ENCODE measurements at places on chromosomes 13 and 19.
A peak's percentile ranks its signal among the peaks of the same experiment; 100 is the strongest.

DNA sequence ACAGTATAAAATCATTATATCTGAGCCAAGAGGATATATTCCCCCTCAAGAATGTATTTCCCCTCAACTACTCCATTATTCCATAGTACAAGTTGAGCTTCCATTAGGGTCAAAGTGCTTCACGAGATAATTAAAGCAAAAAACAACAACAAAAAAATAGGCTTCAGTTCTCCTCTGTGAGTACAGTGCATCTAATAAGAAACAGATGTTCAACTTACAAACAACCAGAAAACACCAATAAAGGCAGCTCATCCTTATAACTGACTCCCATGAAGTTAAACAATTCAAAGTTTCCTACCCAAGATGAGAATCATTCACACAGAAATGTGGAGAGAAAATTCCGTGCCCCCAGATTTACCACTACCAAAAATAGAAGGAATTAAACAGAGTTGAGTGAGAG is 854.4 kb downstream of the PCDH9 start:
- DNase-seq, result no peak

- DNase-seq, result no peak
These were observed 4.7 kb upstream of the SLC5A5 start for GRCh38 chr19:17866964-17867486.

GRCh38 chr13:76314495-76314894 is 571.7 kb downstream of the KCTD12 start:
- no peak for DNase-seq

DNA sequence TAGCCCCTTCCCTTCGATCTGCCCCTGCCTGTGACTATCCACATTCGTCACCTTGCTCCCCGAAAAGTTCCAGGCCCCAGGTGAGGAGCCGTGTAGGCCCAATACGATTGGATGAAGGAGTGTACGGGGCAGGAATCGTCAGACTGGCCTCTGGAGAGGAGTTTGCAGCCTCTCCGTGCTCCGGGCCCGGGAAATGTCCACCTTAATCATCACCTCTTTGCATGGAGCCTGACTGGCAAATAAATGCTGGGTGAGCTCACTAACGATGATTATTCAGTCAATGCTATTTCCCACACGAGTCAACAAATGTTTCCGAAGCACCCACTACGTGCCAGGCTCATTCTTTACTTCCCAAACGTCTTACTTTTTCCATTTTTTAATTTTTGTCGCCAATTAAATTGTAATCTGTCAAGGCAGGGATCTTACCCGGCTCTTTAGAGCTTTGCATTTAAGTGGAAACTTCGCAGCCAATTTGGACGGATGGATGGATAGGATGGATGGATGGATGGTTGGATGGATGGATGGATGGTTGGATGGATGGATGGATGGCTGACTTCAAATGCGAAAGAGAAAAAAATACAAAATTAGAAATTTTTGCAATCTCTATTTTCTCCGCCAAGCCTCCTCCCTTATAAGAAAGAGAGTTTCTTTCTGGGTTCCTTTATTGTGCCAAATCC is 45.8 kb downstream of the TGDS start:
- no peak for DNase-seq

DNA sequence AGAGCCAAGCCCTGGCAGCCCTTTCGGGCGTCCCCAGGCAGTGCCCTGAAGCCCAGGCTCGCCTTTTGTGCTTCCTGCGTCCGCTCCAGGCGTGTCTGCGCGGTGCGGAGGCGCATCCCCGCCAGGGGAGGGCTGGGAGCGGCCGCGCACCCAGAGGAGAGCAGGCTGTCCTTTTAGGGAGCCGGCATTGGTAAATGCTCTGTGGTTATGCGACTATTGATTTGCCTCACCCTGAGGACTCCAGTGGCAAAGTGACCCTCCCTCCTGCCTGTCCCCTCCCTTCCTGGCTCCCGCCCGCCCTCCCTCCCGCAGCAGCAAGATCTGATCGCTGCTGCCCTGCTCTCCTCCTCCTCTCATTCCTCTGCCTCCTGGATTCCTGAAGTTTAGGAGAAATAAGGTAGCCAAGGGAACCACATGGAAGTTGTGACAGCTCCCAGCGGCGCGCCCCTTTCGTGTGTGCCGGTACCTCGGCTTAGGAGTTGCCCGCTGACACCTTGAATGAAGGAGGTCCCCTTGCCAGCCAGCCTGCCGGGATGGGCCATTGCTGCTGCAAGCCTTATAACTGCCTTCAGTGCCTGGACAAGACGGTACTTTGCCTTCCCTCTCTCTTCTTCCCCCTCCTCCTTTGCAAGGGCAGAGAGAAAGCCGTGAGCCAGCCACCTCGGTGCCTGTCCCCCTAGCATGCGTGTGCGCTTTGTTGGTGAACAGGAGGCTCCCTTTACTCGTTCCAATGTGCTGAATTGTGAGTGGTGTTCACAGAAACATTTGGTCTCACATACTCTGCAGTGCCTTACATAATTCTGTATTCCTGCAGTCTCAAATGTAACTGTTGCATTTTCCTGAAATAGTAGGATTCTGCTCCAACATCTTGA is 166.9 kb downstream of the SLC7A1 start:
- DNase-seq, result no peak

- no peak for DNase-seq
These were observed 1815.9 kb downstream of the PCDH9 start for GRCh38 chr13:65414187-65414586.

- no peak for DNase-seq
These were observed 30.3 kb downstream of the AP1M1 start for GRCh38 chr19:16227837-16228636.

- no peak for DNase-seq
These were observed 199.6 kb upstream of the IRS2 start for GRCh38 chr13:109985871-109986450.

GRCh38 chr13:44101347-44102083 is 221.8 kb downstream of the LACC1 start:
- no peak for DNase-seq

DNA sequence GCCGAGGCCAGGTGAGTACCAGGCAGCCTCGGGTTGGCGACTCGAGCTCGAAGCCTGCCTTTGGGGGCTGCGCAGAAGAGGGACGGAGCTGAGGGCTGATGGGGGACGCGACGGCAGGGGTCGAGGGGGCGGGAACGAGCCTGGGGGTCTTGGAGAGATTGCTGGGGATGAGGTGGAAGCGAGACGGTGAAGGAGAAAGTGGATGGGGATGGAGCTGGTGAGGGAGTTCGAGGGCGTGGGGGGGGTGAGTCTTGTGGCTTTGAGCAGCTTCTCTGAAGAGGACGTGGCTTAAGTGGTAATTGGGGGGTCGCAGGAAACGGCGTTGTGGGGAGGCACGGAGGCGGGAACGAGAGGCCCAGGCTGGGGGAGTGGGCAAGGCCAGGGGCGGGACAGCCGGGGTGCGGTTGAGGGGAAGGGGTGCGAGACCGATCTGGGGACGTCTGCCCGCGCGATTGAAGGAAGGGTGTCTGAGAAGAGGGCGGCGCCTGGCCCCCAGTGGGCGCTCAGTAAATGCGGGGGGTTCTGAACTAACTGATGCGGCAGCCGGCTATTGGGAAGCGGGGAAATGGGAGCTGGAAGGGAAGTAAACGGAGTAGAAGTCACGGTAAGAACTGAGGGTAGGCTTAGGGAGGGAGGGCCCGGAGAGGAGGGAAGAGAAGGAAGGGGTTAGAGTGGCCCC is 426 bp downstream of the MYO9B start:
- DNase-seq, result no peak

DNA sequence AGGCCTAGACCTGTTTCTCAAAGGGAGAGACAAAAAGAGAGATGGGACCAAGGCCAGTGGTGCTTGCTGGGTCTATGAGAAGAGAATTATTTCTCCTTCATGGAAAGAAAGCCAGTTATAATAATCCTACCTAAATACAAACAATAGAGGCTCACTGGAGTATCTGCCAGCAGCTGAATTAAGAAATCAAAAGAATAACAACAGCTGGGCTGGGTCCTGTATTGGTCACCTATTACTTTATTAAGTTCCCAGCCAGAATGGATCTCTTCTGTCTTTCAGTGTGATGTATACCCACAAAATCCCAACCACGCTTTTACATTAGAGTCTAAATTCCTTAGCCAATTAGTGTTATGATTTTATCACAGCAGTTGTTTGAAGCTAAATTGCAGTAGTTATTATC is 297.8 kb upstream of the DACH1 start:
- no peak for DNase-seq

DNA sequence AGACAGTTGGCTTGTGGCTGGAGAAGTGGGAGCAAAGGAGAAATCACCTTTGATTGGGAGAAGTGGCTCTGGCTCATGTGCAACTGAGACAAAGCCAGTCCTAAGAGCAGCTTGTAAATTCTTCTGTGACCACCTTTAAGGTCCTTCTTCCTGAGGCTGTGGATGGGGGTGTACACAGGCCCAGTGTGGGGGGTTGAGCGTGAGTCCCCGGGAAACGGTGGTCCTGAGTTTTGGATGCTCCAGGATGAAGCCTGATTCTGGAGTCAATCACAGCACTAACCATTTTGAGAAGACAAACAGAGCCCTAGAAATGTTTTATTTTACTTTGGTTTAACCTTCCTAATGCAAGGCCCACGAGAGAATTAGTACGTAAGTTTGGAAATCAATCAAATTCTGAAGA is 3.9 kb upstream of the CEBPA start:
- DNase-seq, result no peak

GRCh38 chr19:40578442-40578908 is 1.8 kb downstream of the SHKBP1 start:
- DNase-seq, result peak; percentile 5

DNA sequence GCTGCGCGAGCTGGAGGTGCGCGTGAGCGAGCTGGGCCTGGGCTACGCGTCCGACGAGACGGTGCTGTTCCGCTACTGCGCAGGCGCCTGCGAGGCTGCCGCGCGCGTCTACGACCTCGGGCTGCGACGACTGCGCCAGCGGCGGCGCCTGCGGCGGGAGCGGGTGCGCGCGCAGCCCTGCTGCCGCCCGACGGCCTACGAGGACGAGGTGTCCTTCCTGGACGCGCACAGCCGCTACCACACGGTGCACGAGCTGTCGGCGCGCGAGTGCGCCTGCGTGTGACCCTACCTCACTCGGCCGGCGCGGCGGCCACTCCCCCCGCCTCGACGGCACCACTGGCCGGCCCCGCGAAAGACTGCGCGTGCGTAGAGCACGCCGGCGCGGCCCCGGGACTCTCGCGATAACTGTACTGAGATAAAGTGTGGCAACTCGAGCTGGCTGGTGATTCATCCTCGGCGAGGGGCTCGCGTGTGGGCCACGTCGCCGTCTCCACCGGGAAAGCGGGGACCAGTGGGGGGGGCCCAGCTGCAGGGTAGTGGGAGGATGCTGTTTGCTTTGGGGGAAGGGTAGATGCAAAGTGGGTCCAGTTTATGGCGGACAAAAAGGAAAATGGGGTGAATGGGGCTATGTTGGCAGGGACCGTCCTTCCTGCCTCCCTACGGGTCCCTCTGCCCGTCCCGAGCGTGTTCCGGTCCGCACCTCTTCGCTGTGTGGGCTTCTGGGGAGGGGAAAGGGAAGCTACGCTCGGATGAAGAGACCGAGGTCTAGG is 11.4 kb downstream of the FUT6 start:
- DNase-seq, result peak; percentile 80

DNA sequence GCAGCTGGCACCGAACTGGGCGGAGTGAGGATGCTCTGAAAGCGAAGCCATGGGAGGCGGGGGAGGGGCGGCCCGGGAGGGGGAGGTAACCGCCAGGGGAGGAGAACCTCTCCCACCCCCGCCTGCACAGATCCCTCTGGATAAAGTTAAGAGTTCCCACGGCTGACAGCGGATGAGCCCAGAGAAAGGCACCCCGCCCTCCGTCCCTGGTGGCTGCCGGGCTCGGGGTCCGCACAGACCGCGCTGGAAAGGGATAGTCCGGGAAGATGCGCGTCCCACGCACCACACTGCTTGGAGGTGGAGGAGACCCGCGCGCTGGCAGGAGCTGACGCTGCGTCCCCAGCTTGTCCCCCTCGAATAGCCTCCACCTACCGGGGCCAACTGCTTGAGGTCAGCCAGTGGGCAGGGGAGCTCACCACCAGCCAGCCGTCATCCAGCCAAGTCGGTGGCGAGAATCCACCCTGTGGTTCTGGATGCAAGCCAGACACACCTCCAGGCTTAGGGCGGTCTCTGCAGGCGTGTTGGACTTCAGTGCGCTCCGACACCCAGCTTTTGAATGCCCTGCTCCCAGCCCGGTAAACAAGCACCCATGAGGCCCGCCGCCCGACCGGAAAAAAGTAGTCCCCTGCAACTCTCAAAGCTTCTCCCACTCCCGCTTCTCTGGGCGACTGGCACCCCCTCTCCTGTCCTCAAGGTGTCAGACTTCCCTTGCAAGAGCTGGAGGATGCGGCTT is at the start of gene TRPC4:
Gene TRPC4, minus strand, starts transcription at position 17 of the 733 bp plus-strand sequence. CDS start 86,439 bp downstream, outside the sequence.
- DNase-seq, result peak; percentile 7

DNA sequence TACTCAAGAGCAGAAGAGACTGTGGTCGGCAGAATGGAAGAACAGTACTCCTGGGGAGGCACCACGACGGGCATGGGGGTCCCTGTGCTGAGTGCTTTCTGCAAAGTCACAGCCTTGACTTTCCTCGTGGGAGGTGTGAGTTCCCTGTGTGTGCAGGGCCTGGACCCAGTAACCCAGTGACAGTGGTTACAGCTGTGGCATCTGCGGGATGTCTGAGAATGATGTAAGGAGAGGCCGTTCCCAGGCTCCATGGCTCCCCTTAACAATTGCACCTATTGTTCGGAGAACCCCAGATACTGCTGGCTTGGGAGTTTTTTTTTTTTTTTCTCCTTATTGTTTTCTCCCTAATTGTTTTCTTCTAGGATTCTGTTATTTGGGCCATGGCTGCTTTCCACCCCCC is 5.1 kb upstream of the NANOS2 start:
- no peak for DNase-seq

DNA sequence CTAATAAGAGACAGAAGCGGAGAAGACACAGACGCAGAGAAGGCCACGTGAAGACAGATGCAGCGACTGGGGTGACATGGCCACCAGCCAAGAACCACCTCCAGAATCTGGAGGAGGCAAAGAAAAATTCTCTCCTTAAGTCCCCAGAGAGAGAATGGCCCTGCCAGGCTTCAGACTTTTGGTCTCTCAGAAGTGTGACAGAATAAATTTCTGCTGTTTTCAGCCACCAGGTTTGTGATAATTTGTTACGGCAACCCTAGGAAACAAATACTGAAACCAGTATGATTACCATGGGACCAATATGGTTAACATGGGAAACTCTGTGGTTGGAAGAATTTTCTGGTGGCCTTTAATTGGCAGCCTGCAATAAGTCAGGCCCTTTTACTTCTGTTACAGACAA is 63.9 kb upstream of the DOCK9 start:
- no peak for DNase-seq

- DNase-seq, result no peak
These were observed 4.9 kb downstream of the AP2A1 start for GRCh38 chr19:49771674-49772139.
